Esophagus squamous epithelium (tissue), 5 donors: ENCODE measurements at places on chromosomes 6 and 20.
A peak's percentile ranks its signal among the peaks of the same experiment; 100 is the strongest.

- no peak for DNase-seq
Observed at GRCh38 chr6:135118134-135118730, 62.9 kb upstream of the MYB start.

DNA sequence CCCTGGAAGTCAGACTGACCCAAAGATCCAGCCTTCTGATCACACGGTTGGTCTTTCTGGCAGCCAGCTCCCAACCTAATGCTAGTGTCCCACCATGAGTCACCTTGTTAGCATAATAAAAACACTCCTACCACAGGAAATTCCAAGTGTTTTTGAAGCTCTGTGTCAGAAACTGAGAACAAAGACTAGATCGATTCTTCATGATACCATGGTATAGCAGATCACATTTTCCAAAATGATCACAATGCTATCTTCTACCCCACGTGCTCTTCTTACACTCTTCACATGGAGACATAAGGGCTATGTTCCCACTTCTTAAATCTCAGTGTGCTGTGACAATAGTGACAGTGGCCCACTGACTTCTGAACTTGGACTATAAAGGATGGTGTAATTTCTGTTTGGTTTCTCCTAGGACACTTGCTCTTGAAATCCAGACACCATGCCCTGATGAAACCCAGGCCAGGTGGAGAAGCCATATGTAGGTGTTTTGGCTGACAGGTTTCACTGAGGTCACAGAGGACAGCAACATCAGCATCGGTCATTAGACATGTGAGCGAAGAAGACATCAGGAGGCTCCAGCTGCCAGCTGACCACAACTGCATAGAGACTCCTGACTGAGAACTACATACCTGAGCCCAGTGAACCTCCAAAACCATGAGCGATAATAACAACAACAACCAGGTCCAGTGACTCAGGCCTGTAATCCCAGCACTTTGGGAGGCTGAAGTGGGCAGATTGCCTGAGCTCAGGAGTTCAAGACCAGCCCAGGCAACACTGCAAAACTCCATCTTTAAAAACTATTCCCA is 57.5 kb downstream of the MKKS start:
- DNase-seq = no peak

DNA sequence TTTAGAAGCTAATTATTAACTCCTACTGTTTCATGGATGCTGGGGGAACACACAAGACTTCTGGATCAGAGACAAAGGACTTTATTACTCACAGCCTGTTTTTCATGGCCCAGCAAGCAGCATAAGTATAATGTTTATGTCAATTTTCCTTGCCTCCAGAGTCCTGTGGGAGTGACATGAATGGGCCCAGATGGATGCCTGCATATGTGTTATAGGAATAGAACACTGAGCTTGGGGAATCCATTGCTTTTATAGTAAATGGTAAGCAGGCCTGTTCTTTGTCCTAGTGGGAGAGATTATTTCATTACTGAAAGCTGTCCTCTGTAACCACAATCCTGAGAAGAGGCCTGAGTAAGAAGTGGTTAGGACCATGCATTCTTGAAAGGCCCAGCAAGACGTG is 25.6 kb downstream of the BLTP3A start:
- no peak for DNase-seq

DNA sequence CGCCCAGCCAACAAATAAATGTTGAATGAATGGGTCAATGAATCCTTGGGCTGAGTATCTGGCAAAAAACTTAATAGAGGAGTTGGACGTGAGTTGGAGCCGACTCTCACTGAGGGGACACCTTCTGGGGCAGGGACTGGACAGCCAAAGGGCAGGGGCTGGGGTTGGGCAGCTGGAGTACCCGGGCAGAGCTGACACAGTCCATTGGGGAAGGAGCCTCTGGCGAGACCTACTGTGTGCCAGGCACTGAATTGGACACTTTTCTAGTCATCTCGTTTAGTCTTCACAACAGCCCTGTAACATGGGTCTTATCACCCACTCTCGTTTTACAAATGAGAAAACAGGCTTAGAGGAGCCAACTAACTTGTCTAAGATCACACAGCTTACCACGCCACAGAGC is 4.7 kb upstream of the MAPK13 start:
- DNase-seq = no peak

GRCh38 chr6:113411011-113411410 is 446.1 kb upstream of the MARCKS start:
- DNase-seq = no peak

DNA sequence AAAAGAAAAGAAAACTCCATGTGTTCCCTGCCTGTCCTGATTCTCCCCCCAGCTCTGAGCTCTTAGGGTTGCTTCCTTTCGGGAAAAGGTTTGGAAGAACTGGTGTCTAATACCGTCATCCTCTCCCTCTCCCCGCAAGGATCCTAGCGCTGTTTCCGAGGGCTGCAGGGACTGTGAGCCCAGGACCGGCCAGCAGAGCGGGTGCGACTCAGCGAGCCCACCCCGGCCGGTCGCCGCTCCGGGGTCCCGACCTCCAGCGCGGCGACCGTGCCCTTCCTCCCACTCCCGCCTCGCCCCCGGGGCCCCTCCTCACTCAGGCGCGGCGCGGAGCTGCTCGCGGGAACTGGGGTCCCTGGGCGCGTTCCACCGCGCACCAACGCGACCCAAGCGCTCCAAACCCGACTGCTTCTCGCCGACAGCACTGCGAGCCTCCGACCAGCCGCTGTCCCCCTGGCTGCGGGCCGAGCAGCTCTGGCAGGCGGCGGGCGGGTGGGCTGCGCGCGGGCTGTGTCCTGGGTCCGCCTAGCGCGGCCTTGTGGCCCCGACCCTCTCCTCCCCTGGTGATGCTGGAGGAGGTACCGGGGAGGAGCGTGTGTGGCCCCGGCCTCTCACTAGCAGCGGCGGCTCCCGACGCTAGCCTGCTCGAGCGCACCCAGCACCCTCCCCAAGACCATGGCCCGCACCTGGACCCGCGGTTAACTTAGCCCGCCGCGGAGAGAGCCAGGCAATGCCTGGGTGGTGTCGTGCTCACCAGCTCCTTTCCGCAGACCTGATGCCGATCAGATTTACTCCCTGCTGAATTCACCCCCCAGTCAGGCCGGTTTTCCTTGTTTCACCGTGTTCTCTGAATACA is at the start of gene PLA2G7:
Gene PLA2G7, minus strand, starts transcription at position 509 of the 853 bp plus-strand sequence. CDS start 12,484 bp downstream, outside the sequence.
- no peak for DNase-seq

DNA sequence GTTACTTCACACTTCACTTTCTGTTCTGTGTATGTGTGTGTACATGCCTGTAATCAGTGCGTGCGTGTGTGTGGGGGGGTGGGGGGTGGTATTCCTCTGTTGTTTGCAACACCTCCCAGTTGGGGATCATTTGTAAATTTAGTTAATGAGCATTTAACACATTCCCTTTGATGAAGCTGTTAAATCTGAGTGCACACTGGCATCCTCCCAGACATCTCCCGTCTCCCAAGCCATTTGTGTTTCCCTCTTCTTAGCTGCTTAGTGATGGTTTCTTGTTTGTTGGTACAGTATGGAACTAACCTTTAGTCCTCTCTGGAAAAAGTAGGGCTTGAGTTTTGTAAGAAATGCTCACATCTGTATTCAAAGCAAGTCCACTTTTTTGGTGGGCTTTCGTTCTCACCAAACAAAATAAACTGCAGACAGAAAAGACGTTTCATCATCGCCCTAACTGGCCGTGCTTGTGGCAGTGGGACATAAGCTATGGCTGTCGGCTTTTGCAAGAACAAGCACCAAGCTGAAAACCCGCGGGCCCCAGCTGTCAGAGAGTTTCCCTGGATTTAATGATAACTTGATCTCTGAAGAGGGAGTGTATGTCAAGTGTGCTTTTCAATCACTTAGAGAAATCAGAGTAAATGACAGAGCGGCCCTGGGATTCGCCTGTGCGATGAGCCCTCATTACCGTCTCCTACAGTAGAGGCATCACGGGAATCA is 54.9 kb upstream of the SASH1 start:
- no peak for DNase-seq

- DNase-seq = no peak
Observed at GRCh38 chr20:22776369-22776768, 192.0 kb upstream of the FOXA2 start.

GRCh38 chr6:90502381-90502780 is 84.5 kb downstream of the MAP3K7 start:
- no peak for DNase-seq

DNA sequence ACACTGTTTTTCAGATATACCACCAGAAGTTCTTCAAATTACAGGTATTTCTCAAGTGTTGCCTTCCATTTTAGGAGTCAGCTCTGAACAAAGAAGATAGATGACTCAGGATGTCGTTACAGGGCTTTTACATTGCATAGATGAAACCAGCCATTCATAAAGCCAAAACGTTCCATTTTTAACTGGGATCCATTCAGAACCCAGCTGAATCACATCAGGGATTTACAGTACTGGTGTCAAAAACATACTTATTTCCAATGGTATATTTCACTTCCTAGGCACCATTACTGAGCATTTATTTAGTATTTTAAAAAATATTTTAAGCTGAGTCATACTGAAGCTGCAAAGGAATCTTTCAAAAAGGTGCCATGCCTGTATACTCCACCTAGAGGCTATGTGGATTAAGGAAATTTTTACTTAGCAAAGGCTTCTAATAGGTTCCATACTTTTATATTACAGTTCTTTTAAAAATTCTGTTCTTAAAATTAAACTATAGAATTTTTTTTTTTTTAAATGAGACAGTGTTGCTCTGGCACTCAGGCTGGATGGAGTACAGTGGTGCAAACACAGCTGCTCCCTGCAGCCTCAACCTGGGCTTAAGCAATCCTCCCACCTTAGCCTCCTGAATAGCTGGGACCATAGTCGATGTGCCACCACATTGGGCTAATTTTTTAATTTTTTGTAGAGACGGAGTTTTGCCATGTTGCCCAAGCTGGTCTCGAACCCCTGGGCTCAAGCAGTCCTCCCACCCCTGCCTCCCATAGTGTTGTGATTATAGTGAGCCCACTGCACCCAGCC is 2.6 kb downstream of the ASF1A start:
- DNase-seq = no peak

GRCh38 chr20:59042796-59043631 is 428 bp upstream of the PRELID3B start:
- DNase-seq = peak; percentile 64

- no peak for DNase-seq
Observed at GRCh38 chr6:26041946-26042345, 45.3 kb upstream of the HFE start.

DNA sequence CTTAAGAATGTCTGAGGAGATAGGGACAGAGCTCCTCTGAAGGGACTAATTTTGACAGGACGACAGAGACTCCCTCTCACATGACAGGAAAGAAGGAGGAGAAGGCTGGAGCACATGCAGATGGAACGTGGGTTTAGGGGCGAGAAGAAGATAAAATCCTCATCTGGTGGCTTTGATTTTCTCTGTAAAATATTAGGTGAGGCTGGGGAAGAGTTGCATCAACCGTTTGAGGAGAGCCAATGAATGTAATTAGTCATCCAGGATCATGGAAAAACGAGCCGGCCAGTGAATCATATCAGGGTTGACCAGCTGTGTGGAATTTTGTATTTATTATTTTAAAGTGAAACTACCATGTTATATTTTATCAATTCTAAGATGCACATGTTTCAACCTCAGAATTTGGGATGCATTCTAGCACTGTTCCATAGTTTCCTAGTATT is 46.9 kb upstream of the ADGRF4 start:
- DNase-seq = no peak

DNA sequence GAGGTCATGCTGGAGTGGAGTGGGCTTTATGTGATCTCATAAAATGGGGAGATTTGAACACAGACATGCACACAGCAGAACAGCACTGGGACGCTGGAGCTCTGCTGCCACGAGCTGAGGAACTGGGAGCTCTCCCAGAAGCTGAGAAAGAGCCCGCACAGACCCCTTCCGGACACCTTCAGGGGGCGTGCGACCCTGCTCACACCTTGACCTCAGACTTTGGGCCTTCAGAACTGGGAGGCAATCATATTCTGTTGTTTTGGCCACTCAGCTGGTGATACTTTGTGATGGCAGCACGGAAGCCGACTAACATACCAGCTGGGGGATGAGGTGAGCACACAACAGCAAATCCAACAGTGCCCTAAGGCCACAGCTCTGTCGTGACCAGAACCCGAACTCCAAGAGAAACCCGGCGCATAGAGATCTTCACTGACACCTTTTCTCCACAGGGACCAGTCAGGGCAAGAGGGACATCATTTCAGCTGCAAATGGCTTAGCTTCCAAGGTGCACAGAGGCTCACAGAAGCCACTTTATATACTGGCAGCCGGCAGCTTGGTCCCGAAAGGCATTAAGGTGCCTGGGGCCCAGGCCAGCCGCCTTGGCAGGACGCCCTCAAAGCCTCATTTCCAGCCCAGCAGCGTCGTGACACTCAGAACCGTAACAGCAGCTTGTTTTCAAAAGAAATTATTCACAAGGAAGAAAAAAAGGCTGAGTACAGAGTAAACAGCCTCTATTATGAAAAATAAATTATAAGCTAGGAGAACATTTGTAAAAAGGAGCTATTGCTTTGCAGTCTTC is 89.3 kb downstream of the RNASET2 start:
- no peak for DNase-seq
